NCI-H187 (cell line): ENCODE measurements at places on chromosomes 3 and 15.

DNA sequence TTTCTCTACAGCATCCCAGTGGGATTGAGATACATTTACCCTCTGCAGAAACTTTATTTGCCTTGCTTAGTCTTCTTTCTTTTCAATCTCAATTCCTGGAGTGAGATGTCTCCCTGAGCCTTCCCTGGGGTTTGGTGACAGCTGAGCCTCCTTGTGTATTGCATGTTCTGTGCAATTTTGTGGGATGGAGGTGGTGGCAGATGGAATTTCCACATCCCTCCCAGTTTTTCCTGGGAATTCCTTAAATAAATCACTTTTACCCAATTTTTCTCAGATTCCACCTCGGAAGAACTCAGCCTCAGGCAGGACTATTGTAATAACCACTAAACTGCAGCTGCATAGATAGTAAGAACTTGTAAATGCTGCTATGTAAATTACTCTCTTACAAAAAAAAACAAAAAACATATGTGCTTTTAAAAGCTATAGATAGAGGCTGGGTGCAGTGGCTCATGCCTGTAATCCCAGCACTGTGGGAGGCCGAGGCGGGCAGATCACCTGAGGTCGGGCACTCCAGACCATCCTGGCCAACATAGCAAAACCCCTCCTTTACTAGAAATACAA, 88.5 kb upstream of the ABHD17C start:
- DNase-seq: no peak

DNA sequence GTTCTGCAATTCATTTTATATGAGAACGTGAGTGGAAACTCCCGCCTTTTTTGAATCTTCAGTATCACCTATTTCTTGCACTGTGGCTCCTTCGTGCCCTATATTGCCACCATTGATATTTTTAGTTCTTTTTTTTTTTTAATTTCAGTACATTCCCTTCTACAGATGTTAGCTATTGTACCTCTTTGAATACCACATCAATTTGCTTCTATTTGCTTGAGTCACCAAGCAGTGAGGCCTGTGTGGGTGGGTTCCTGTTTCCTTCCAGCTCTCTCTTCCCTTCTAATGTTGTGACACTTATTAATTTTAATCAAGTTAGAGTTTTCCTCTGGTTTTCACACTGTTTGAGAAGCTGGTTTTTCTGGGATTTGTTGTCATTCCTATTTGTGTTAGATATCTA, 8.7 kb downstream of the HACD2 start:
- DNase-seq: no peak

GRCh38 chr3:99410789-99411311, 227.5 kb upstream of the COL8A1 start:
- no peak for DNase-seq

GRCh38 chr3:133547432-133548041, 25.9 kb upstream of the CDV3 start:
- DNase-seq: no peak

GRCh38 chr3:94965867-94966475, 903.1 kb downstream of the NSUN3 start:
- DNase-seq: no peak

- DNase-seq: no peak
Observed at GRCh38 chr3:45224824-45225464, 1.1 kb downstream of the TMEM158 start.

DNA sequence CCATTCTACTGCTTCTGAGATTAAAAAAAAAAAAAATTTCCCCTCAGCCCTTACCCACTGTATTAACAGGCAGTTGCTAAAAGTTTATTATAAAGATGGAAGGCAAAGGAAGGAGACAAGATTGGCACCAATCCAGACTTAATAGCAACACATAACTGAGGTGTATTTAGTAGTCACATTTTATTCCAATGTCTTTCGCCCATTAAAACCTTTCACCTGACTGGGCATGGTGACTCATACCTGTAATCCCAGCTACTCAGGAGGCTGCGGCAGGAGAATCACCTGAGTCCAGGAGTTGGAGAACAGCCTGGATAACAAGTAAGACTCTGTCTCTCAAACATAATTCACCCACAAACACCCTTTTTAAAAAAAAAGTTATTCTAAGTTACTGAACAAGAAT, 4.4 kb downstream of the ACAP2 start:
- no peak for DNase-seq

DNA sequence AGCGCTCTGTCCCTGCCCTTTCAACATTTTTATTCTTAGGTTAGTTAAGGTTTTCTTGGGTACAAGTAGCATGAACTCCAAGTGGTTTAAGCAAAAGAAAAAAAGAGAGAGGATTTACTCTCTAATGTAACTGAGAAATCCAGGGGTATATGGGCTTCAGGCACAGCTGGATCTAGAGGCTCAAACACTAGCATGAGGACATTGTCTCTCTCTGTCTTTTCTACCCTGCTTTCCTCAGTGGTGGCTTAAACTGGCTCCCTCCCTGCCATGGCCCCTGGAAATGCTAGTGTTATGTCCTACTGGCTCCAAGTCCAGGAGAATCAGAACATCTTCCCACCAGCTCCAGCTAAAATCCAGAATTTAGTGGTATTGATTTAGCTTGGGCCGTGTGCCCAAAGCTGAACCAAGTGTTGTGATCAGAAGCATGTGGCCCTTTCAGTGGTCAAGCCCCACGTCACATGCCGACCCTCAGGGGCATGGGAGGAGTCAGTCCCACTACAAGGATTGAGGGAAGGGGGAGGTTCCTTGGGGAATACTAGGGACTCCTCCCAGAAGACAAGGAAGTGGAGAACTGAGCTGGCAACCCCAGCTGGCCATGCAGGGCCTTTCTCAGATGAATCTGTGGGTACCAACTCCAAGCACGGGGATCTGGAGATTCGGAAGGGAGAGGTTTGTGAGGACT, 58.0 kb downstream of the LINGO1 start:
- no peak for DNase-seq

- no peak for DNase-seq
Observed at GRCh38 chr15:58440922-58441321, 9.1 kb downstream of the LIPC start.

DNA sequence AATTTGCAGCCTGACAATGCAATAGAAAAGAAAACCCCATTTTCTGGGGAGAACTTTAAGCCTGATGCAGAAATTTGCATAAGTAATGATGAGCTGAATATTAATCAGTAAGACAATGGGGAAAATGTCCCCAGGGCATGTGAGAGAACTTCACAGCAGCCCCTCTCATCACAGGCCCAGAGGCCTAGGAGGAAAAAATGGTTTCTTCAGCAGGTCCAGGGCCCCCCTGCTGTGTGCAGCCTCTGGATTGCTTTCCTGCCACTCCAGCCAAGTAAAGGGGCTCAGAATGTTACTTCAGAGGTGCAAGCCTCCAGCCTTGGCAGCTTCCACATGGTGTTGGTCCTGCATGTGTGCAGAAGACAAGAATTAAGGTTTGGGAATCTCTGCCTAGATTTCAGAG, 900.3 kb upstream of the ROBO1 start:
- no peak for DNase-seq

- no peak for DNase-seq
Observed at GRCh38 chr3:170584585-170585007, 1.3 kb downstream of the SLC7A14 start.

GRCh38 chr15:47395076-47395475, 322.2 kb upstream of the SEMA6D start:
- DNase-seq: no peak

- no peak for DNase-seq
Observed at GRCh38 chr15:59616379-59616778, 4.8 kb downstream of the GCNT3 start.

DNA sequence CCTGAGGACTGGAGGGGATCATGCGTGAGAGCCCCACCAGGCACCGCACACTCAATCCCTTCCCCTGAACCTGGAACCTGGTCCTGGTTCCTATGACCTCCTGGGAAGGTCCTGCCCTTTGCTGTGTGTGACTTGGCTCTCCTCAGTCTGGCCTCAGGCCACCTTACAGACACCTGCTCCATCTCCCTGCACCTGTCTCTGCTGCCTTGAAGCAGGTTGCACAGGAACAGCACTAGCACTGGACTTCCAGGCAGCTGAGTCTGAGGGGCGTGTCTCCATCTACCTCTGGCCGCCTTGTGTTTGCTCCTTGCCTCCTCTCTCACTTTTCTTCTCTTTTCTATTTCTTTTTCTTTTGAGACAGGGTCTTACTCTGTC, 15.4 kb downstream of the PSTPIP1 start:
- DNase-seq: no peak

DNA sequence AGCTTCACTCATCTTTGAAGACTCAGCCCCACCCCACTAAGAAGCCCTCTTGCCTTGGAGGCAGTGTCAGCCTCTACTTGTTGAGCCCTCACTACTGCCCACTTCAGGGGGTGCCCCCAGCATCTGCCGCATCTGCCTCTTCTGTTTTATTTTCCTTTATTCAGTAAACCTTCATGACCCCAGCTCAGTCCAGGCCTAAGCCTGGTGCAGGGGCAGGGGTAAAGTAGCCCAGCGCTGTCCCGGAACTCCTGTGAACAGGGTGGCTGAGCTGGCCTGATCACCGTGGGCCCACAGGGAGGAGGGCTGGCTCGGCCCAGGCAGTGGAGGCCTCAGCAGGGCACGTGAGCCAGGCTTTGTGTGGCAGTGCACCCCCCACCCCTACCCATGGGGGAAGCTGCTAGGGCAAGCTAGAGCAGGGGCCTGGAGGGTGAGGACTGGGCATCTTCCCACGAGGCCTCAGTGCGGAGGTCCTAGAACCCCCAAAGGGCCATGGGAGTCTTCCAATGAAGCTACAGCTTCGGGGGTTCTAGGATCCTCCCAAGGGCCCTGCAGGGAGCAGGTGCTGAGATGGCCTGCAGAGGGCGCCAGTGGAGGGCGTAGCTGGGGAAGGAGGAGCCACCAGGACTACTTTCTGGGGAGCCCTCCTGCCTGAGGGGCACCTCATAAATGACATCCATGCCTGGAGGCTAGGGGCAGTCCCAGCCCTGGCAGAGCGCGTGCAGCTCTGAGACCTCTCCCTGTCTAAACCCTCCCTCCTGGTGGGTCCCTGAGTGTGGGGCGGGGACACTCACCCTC, 36.0 kb downstream of the TSPAN3 start:
- DNase-seq: no peak

DNA sequence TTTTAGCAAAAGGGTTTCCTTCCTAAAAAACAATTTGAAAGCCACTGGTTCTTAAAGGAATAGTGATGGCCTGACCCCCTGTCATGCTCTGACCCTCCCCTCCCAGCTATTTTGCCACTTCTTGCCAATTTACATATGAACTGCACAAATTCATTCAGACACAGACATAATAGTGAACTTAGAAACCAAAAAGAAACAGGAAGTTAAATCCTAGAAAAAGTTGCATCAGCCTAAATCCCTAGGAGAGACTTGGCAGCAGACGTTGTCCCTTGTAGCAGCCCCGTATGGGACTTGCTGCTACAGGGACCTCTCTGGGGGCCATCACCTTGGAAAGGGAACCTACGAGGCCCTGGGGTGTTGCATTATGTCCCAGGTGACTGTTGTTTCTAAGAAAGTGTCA, 14.3 kb upstream of the PDE8A start:
- no peak for DNase-seq

- DNase-seq: no peak
Observed at GRCh38 chr15:62983956-62984355, 58.6 kb upstream of the TPM1 start.

DNA sequence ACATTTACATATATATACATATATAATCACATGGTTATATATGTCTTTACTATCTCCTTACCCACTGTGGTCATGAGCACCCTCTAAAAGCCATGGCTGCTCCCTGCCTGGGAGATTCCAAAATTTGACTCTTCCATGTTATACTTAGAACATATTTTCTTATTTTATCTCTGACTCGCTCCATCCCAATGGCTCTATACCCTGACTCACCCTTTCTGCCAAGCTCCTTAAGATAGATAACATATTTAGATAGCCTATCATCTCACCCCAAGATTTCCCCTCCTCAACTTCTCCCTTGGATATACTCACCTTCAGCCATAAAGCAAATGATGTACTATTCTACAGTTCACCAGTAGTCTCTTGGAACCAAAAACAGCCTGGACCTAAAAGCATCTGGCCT, 65.1 kb downstream of the CD200R1L start:
- DNase-seq: no peak

DNA sequence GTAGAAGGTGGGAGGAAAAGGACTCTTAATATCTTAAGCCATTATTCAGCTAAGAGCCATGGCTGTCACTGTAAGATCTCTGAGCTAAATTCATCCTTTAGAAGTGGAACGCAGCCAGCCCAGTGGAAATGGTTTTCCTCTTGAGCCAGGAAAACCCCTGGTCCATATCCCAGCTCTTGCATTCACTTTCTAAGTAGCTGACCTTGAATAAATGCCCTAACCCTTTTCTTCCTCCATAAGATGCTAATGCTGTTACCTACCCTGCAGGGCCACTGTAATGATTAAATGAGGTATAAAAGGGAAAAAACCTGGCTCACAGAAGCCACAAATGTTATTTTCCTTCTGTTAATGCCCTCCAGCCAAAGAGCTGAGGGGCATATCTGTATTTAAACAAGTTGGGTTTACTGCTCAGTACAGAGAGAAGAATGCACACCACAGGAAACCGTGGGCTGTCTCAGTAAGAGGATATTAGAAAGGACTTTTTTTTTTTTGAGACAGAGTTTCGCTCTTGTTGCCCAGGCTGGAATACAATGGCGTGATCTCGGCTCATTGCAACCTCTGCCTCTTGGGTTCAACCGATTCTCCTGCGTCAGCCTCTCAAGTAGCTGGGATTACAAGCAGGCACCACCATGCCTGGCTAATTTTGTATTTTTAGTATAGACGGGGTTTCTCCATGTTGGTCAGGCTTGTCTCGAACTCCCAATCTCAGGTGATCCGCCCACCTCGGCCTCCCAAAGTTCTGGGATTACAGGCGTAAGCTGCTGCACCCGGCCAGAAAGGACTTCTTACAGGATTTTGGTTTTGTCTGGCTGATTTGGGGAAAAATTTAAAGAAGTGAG, 6.8 kb downstream of the UBL7 start:
- no peak for DNase-seq

DNA sequence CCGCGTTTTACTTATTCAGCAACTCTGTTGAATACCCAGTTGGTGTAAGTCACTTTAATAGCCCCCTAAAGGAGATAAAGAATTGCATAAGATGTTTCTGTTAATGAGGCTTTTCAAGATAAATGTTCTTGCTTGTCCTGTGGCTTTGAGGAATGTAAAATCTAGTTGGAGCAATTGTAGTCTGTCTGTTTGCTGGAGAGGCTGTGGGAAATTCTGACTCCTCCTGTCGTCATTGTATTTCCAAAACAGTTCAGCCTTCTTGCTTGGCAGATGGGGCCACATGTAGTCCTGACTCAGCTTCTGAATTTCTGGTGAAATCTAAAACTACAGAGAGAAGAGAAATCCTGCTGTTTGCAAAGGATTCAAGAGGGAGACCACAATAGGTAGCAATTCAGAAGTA, 114.4 kb downstream of the RYR3 start:
- DNase-seq: no peak
